ENCODE measurements at places on chromosomes 5 and 9.

- no peak for DNase-seq
Observed at GRCh38 chr9:127680846-127681245, 25.9 kb upstream of the CFAP157 start.

GRCh38 chr9:94507531-94508258, 47.2 kb upstream of the PCAT7 start:
- DNase-seq: no peak

- DNase-seq: peak; percentile 17
Observed at GRCh38 chr9:119289740-119290433, 79.3 kb downstream of the BRINP1 start.

- DNase-seq: no peak
Observed at GRCh38 chr9:129650680-129651235, 8.8 kb upstream of the ASB6 start.

DNA sequence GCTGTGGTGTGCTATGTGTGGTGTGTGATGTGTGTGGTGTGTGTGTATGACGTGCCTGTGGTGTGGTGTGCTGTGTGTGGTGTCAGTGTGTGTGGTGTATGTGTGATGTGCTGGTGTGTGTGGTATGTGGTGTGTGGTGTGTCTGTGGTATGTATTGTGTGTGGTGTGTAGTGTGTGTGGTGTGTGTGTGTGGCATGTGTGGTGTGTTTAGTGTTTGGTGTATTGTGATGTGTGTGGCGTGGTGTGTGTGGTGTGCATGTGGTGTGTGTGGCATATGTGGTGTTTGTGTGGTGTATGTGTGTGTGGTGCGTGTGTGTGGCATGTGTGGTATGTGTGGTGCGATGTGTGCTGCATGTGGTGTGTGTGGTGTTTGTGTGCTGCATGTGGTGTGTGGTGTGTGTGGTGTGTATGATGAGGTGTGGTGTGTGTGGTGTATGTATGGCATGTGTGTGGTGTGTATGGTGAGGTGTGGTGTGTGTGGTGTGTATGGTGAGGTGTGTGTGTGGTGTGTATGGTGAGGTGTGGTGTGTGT, 18.3 kb upstream of the RNU6ATAC start:
- DNase-seq: no peak

DNA sequence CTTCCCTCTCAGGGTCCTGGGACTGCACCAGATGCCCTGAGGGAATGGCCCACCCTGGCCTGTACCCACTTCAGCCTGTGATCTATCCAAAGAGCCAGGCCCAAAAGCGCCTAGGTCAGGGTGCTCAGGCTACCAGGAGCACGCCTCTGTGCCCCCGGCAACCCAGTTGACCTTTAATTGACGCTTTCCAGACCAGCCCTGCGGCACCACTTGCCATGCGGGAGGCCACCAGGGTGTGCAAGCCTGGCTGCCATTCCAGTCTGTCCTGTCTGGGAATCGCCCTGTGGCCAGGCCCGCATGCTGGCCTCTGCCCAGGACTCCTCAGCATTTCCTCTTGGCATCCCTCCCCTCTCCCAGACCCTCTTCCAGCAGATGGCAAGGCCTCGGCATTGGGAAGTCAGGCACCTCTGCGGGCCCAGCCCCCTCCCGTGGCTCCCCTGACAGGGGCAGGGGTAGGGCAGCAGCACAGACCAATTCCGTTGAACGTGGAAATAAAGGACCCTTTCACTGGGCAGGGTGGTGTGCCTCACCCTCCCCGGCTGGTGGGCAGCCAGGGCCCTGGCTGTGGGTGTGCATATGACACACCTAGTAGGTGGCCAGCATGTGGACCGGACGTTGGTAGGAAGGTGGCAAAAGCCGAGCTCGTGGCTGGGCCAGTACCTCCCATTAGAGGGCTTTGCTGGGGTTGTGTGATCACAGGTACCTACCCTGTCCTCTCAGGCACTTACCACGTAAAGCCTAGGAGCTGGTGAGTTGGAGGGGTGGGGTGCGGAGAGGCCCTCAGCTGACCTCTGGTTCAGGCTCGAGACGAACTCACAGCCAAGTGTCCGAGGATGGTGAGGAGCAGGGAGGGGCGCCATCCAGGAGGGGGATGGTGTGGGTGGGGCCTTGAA, 3.5 kb upstream of the AIF1L start:
- no peak for DNase-seq

DNA sequence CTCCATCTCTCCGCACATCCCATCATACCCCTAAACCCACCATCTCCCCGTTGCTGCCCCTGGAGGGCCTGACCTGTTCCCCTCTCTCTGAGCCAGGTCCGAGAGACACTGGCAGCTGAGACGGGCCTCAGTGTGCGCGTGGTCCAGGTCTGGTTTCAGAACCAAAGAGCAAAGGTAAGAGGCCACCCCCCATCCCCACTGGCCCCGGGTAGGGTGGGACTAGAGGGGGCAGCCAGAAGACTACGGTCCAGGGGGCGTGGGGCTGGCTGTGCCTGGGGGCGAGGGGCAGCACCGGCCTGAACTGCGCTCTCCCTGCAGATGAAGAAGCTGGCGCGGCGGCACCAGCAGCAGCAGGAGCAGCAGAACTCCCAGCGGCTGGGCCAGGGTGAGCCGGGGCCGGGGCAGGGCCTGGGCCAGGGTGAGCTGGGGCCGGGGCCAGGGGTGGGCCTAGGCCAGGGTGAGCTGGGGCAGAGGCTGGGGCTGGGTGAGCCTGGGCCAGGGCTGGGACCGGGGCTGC, 79.8 kb downstream of the LMX1B start:
- DNase-seq: no peak

DNA sequence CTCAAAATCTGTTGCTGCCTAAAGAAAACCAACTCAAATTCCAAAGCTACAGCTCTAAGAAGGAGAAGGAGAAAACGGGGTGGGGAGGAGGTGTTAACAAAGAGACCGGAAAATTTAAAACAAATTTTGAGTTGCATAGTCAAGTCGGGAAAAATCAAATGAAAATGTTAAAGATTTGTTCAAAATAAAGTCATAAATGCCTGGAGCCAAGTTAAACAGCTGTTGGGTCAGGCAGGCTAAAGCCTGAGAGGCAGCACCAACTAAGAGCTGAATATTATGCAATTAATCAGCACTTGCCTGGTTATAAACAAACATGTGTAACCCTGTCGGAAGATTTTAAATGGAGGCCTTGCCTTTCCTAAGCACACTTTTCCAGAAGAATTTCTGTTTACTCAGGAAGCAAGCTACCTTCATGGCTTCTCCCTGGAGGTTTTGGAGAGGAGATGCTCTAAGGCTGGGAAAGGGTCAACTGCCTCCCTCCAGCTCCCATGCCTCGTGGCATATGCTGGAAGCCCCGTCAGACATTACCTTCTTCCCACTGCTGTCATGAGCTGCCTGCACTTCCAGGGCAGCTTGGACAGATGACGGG, 270.5 kb downstream of the DMRT2 start:
- DNase-seq: no peak

DNA sequence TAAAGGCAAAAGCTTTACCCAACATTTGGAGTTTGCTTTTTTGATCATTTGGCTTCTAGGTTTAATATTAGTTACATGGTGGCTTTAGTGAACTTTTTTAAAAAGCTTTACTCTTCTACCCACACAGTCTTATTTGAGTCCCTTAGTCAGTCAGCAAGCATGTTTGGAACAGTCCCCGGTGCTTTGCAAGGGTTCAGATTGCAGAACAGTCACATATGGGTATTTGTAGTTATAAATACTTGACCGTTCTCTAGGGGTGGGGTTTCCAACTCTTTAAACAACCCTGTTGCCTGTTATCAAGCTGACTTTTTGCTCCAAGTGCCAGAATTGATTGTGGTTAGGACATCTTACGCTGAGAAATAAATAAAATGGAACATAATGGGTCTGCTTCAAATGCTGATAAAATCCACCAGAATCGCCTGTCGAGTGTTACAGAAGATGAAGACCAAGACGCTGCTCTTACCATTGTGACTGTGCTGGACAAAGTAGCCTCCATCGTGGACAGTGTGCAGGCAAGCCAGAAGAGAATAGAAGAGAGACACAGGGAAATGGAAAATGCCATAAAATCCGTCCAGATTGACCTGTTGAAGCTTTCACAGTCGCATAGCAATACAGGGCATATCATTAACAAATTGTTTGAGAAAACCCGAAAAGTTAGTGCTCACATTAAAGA, at the start of gene CAVIN4:
Gene CAVIN4 (plus strand): TSS at position 304 of the 673 bp plus-strand sequence. CDS start 65 bp downstream, at position 369.
- no peak for DNase-seq

GRCh38 chr5:55498457-55498856, 36.3 kb downstream of the PLPP1 start:
- no peak for DNase-seq

DNA sequence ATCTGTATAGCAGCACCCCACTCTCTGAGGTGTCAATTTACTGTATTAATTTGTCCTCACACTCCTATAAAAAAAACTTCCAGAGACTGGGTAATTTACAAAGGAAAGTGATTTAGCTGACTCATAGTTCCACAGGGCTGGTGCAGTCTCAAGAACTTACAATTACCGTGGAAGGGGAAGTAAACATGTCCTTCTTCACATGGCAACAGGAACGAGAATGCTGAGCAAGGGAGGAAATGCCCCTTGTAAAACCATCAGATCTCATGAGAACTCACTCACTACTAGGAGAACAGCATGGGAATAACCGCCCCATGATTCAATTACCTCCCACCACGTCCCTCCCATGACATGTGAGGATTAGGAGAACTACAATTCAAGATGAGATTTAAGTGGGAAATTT, 602.6 kb downstream of the MTRR start:
- DNase-seq: no peak

DNA sequence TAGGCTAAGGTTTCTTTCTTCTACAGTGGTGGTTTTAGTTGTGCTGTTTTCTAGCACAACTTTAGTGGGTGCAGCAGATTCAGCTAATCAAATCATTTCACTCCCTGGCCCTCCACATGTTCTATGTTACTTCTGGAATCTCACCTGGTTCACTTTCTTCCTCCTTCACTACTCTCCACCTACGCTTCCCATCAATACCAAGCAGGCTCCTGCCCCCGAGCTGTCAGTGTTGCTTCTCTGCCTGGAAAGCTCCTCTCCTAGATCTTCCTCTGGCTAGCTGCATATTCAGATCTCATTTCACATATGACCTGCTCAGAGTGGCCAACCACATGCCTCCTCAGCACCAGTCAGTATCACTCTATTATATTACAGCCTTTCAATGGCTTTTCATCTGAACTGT, 19.6 kb upstream of the GABRB2 start:
- no peak for DNase-seq

- DNase-seq: no peak
Observed at GRCh38 chr9:37947977-37948376, 44.0 kb upstream of the SLC25A51 start.

GRCh38 chr9:94945197-94946144, 219.0 kb downstream of the AOPEP start:
- no peak for DNase-seq

GRCh38 chr5:55316837-55317236, 9.0 kb downstream of the MTREX start:
- no peak for DNase-seq

DNA sequence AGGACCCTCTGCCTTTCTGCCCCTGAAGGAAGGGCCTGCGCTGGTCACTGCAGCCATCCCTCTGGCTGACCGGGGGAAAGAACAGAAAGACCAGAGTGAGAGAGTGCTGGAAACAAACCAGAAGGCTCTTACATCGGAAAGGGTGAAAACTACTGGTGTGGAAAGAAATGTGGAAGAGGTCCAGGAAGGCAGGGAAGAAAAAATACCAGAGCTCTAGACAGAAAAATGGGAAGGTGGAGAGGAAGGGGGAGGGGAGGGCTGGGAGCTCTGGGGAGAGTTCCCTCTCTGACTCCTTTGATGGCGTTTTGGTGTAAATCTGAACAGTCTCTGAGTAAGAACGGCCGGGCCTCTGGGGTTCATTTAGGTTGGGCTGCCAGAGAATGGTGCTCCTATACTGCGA, 47.7 kb downstream of the COL23A1 start:
- DNase-seq: no peak

- no peak for DNase-seq
Observed at GRCh38 chr5:169412831-169413230, 111.9 kb upstream of the SLIT3 start.

DNA sequence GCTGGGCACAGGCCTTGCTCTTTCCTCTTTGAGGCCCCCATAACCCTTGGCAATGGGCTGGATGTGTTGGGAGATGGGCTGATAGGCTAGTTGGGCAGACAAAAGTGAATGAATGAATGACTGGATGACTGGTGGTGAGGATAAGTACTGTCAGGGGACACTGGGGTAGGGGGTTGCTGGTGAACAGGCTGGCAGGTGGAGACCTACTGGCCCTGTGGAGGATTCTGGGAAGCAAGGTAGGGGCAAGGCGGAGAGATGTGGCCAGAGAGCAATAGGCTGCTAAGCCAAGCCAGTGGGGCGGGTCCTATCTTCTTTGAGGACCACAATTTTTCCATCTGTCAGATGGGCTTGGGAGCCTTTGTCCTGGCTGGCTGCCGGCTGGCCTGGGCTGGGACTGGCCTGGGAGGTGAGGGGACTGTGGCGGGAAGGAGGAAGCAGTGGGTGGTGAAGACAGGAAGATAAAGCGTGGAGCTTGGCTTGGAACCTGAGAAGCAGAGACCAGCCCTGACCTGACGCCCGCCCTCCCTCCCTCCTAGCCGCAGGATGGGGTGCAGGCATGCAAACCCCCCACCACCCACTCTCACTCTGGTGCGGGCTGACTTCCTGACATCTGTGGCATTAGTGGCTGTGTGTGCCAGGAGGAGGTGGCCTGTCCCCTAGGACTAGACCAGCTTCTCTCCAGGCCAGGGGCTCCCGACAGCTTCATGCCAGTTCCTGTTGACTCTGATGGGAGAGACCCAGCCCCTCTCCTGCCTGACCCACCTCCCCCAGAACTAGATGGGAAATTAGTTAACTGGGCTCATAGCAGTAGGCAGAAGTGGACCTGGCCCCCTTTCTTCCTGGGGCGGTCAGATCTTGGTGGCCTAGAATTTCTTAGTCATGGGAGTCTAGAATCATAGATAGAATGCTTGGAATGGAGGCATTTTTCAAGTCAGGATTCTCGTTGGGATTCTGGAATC, 9.5 kb downstream of the CXXC5 start:
- no peak for DNase-seq

GRCh38 chr5:103375350-103375749, 116.8 kb downstream of the MACIR start:
- no peak for DNase-seq

- no peak for DNase-seq
Observed at GRCh38 chr9:34993502-34994259, 4.1 kb downstream of the DNAJB5 start.

DNA sequence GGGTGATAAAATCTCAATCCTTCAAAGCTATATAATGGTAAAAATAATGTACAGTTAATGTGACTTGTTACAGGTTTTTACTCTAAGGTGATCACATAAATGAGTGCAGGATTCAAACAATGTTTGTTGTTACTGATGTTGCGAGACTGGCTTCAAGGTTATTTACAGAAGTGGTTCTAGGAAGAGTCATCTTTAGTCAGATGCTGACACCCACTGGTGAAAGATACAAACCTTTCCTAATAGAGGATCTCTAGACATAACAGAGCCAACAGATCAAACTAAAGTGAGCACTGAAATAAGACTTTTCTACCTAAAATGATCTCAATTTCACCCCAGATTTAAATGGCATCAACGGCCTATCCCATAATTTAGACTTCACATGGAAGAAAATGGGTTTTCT, 20.2 kb downstream of the ARSB start:
- no peak for DNase-seq

All from HuH-7 (cell line).